ENCODE measurements at places on chromosomes 5 and 9. TPM values are rescaled to one million over a fixed set of nuclear protein-coding genes. Genes with fewer than 3 reads are reported as not detected.

Gene EGFLAM
- total RNA-seq = 0.26 TPM

Gene TEK
- total RNA-seq = 0.06 TPM

Gene PCDHGA2
- 0.78 TPM for total RNA-seq

Gene GABRP
- total RNA-seq = not detected

Gene KLF4
- total RNA-seq = 20.0 TPM
